ENCODE measurements at places on chromosomes 16 and 17. TPM values are rescaled to one million over a fixed set of nuclear protein-coding genes. Genes with fewer than 3 reads are reported as not detected.

DNA sequence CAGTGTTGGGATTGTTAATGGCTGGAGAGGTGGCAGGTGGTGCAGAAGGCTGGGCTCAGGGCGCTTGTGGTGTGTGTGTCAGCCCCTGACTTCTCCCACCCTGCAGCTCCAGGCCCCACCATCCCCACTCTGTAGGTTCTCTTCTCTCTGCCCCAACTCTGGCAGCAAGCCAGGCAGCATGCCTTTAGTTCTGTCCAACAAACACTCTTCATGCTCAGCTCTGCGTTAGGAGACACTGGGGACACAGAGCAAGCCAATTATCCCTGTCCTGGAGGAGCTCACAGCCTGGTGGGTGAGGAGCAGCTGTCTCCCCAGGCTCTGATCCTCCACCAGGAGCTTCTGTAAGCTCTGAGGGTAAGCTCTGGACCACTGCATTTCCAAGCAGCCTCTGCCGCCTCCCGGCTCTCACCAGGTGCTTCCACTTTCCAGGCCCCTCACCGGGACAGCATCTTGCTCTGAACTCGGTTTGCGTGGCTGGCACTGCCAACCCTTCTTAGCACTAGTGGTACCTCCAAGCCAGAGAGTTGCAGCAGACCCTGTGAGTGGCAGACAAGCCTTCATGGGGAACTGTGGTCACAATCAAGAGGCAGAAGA is 34.3 kb upstream of the WSCD1 start:
- DNase-seq = no peak

DNA sequence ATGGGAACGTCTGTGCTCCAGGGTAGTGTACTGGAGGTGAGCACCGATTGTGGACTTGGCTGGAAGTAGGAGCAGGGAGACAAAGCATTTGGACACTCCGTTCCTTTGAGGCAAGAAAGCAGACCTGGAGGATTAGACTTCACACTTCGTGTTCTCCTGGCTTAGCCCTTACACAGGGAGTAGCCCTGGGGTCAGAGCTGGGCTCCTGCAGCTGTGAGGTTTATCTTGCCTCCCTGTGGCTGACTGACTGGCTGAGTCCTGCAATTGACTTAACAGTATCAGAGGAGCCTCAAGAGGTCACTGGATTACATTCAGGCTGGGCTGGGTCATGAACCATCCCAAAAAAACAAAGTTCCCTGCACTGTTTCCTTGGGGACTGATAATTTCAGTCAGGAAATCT is 37.1 kb downstream of the MPRIP start:
- no peak for DNase-seq

DNA sequence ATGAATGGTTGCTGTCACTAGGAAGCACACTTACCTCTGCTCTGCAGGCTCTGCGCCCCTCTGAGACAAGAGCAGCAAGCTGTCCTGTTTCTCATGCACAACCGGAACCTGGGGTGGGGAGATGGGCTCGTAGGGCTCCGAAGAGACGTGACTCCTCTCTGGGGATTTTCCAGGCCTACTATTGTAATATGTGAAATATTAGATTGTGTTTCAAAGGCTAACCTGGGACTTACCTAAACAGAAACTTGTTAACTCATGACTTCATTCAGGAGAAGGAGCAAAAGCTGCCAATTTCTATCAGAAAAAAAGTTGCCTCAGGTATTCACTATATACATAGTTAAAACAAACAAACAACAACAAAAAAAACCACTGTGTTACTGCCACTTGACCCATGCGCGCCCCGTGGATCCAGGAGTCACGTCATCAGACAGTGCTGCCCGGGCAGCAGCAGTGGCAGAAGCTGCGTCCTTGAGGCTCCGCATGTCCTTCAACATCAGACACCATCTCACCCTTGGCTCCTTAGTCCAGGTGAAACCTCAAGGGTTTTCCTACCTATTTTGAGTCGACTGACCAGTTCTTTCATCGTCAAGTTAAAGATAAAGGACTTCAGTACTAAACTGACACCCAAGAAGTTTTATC is 49.3 kb downstream of the TTC19 start:
- no peak for DNase-seq

DNA sequence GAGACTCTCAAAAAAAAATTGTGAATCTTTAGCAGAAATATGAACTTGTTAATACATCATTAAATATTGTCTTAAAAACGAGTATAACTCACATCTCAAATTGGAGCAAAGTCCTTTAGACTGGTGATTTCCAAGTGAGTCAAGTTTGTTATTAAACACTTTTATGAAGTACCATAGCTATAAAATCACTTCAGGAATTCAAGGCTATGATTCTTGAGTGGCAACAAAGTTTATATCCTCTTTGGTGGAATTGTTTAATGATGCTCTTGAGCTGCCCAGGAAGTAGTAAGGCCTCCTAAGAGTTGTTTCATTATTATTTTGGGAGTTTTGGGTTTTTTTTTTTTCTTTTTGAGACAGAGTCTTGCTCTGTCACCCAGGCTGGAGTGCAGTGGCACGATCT is 16.7 kb upstream of the BLMH start:
- DNase-seq = no peak

DNA sequence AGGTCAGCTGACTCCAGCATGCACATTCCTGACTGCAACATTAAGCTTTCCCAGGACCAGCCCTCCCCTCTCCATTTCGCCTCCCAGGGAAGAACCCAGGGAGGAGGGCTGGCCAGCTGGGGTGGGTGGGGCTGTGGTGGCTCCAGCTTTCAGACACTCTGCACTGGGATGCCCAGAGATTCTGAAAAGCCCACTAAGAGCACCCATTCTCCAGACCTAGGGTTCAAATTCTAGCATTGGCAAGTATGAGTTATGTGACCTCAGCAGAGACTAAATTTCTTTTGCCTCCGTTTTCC is 7.8 kb downstream of the DLX3 start:
- DNase-seq = no peak

DNA sequence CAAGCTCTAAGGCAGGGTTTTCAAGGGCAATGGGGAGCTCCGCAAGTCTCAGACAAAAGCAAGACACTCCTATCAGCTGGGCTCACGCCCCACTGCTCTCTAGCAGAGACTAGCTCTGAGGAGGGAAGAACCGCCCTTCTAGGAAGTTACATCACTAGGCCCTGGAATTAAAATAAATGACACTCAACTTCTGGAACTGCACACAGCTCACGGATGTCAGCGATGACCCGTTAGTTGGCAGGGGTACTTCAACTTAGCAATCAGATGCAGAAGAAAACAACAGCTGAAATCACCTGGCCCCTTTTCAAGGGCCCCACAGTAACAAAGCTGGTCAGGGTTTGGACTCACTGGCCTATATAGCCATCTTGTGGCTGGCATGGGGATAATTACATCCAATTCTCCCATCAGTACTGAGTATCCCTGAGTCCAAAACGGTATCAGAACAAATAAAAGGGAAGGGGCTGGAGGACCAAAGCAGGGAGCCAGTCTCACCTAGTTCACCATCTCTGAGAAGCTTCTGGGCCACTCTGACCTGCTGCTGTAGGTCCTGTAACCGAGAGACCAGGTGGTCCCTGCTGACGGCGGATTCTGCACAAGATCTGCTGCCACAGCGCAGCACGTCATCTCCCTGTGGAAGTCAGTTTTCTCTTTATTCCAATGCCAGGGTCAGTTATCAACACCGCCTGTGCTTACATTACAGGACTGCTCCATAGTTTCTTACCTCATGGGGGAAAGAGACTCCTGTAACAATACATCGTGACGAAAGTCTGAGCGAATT is 22.2 kb downstream of the SERPINF1 start:
- DNase-seq = no peak

- no peak for DNase-seq
Observed at GRCh38 chr17:15958484-15958854, 13.5 kb downstream of the ADORA2B start.

- DNase-seq = no peak
Observed at GRCh38 chr16:58366247-58367031, 25.8 kb upstream of the GINS3 start.

The CTF1 gene
- 7.4 TPM for polyA plus RNA-seq

- no peak for DNase-seq
Observed at GRCh38 chr17:57739402-57740234, 5.5 kb downstream of the CCDC182 start.

DNA sequence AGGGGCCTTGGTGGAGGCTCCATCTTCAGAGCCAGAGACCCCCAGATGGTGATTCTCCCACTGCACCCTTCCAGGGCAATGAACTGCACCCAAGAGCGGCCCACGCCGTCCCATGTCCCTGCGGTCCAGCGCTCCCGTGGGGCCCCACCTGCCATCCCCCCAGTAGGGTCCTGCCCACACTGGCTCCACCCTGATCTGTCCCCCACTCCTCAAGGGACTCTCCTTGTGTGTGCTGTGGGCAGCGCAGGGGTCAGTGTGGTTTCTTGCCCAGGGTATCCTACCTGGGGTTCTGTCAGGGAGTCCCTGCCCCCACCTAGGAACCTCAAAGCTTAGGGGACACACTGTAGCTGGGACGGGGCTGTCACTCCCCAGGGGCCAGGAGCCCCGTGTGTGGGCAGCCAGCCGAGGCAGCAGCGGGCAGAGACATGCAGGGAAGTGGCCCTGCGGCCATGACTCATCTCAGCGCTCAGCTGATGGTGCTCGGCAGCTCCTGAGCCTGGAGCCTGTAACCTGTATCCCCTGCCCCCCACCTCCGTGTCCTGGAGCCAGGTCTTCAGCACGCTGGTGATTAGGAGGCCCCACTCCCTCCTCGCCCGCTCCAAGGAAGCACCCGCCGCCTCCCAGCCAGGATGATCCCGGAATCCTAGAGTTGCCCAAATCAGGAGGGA is 35.7 kb upstream of the SSTR5 start:
- no peak for DNase-seq

The TLCD3B gene
- 0.90 TPM for polyA plus RNA-seq

The KLHL36 gene
- polyA plus RNA-seq = 24.0 TPM

DNA sequence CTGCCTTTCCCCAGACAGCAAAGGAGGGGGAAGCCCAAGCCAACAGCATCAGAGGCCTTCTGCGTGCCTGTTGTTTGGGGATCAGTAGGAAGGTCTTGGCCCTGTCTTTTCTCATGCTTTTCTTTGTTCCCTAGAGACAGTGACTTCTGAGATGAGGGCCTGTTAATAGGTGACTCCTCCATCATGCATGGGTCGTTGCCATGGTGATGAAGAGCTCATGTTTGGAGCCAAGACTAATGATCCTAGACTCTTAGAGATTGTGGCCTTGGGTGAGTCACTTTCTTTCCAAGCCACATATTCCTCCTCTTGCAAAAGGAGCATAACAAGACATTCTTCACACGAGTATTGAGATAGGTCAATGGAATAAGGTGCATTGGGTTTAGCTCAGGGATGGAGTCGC is 201.1 kb upstream of the ASIC2 start:
- no peak for DNase-seq

The LPO gene
- polyA plus RNA-seq = 0.10 TPM

DNA sequence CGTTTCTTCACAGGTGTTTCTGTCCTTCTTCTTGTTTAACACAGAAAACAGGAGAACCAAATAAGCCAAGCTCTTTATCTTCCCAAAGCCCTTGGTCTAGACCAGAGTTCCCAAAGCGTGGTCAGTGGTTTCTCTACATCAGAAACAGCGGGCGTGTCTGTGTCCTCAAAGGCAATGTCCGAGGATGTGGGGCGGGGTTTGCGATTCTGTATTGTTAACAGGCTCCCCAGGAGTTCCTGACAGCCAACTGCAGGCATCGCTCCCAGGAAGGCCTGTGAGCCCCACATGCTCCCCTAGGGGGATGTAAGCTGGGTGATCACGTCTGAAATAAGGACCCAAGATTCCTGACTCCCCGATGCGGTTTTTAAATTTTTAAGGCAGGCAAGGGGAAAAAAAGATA is 28.4 kb upstream of the SLC25A19 start:
- DNase-seq = no peak

- no peak for DNase-seq
Observed at GRCh38 chr17:80482555-80483308, 6.3 kb upstream of the NPTX1 start.

DNA sequence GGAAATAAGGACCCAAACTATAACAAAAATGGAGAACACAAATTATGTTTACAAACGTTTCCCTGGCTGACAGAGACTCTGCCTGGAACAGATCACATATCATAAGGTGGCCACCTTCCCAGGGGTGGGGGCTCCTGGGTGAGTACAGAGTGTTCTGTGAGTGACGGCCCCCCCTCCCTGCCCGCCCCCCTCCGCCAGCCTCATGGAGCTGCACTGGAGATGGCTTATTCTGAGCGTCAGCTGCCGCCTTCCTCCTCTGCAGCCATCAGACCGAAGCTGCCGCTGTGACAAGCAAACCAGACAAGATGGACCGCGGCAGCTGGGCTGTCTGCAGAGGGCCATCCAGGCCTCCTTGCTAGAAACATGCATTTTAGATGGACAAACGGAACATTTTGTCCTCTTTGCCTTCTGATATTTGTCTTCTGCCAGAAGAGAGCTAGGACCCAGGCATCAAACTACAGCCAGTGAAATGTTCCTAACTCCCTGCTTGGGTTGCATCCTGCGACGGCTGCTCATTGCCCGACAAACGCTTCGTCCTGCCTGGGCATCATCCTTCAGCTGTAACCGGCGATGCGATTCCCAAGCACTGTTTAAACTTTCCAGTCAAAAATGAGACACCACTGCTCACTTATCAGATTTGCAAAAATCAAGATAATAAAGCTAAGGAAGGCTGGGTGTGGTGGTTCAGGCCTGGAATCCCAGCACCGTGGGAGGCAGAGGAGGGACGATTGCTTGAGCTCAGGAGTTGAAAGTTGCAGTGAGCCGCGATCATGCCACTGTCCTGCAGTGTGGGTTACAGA is 15.3 kb upstream of the RPTOR start:
- no peak for DNase-seq

GRCh38 chr17:7208754-7209460 is 10.7 kb downstream of the DLG4 start:
- DNase-seq = no peak

The ABCC11 gene
- polyA plus RNA-seq = 0.30 TPM
